HuH-7.5 (cell line): ENCODE measurements at places on chromosomes 1 and 21.

- no peak for DNase-seq
These were observed 583.8 kb downstream of the NPHP4 start for GRCh38 chr1:5408401-5408800.

DNA sequence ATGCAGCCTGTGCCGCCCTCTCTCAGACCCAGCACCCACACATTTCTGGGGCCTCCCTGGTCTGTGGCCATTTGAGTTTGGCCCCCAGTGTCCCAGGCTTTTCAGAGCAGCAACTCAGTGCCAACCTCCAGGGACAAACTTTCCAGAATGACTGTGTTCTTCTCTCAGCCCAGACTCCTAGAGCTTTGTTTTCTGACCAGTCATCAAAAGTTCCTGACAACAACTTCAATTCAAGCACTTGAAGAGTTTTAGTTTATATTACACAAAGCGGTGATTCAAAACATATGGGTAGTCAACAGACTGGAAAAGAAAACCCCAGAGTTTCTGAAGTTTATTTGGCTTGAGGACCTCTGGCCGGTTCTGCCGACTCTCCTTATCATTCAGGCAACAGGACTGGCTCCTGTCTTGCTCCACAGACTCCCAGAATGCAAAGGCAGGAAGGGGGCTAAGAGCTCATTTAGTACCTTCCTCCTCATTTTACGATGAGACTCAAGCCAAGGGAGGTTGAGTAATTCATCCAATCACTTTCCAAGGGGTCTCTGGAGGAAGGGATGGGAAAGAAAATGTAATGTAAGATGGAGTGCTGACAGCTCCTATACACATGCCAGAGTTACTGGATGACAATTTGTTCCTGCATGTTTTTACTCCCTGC lies 27.0 kb upstream of the TIAM1 start:
- no peak for DNase-seq

- DNase-seq = no peak
These were observed 73.1 kb upstream of the LPGAT1 start for GRCh38 chr1:211903490-211904245.

DNA sequence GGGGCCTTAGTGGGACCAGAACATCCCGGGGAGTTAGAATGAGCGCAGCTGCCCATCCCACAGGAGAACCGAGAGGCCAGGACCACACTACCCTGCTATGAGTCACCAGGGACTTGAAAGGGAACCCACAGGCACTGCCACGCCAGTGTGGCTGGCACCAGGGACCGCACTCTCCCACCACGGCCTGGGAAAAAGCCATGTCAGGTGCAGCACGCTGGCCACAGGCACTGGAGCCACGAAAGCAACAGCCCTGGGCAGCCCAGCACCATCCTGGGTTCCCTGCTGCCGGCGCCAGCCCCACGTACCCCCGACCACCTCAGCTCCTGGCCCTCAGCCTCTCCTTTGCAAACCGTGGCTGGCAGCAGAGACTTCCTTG lies 14.1 kb upstream of the TMEM240 start:
- no peak for DNase-seq

DNA sequence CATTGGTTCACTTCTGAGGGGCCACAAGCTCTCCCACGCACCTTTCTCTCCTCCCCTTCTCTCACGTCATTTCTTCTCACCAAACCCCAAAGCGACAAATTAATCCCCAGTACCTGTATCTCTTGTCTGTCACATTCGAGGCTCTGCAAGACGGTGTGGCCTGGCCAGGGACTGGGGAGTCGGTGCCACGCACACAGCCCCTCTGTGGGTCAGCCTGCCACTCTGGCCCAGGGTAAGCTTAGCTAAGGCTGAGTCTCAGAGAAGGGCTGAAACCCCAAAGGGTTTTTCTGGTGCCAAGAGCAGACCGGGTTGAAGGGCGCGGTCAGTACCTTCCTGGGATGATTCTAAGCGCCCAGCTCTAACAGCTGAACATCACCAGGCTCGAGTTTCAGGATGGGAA lies 34.2 kb upstream of the ZBTB40 start:
- no peak for DNase-seq

- peak; percentile 18 for DNase-seq
These were observed 11.7 kb upstream of the HSD11B1 start for GRCh38 chr1:209692745-209693504.

GRCh38 chr1:2396059-2396458 lies 4.4 kb downstream of the RER1 start:
- no peak for DNase-seq
